ENCODE measurements at places on chromosomes 13 and 19.
A peak's percentile ranks its signal among the peaks of the same experiment; 100 is the strongest.

DNA sequence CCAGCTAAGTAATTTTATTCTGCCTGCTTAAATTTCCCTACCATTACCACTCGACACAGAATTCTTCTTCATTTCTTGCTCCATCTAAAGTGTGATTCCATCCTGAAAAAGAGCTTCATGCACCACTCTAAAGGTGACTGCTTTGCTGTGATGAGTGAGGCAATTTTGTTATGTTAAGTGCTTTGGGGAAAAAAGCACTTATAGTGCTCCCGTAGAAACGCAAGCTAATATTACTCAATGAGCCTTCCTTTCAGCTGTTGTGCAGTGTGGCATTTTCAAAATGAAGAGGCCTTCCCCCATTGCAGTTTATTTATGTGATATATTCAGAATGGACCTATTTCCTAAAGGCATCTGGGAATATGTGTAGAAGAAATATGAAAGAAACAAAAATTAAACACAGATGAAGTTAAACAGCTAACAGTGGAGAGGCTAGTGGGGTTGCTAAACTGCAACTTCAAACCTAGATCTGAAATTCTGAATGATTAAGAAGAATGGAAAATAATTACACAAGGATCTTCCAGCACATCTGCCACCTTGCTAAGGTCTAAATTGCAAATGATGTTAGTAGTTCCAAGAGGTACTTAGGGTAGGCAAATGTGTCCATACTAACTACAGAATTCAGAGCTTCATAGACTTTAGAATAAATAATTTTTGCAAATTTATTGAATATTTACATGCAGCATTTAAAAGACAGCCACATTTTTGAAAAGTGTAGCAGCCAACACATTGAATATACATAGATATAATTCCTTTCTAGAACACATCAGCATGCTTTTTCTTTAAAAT, 211.7 kb downstream of the DCT start:
- DNase-seq: no peak

DNA sequence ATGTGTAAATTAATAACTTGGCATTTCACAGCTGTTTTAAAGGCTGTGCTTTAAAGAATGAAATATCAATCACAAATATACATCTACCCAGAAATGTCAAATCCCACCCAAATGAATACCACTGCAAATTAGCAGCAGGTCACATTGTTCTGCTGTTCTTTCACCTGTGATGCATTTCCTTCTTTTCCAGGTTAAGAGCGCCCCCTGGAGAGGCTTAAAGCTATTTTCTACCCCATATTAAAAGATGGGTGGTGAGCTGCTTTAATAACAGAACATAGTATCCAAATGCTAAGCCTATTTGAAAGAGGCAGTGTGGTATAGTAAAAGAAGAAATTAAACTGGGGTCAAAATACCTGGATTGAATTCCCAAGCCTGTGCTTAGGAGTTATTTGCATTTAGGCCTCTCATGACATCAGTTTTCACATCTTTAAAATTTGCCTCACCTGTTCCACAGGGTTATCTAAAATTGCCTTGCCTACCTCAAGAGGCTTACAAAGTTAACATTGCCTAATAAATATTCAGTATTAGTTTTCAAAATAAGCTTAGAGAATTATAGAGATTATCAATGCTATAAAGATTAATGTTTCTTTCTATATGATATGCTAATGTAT, 396.9 kb upstream of the SLITRK5 start:
- peak; percentile 49 for DNase-seq

DNA sequence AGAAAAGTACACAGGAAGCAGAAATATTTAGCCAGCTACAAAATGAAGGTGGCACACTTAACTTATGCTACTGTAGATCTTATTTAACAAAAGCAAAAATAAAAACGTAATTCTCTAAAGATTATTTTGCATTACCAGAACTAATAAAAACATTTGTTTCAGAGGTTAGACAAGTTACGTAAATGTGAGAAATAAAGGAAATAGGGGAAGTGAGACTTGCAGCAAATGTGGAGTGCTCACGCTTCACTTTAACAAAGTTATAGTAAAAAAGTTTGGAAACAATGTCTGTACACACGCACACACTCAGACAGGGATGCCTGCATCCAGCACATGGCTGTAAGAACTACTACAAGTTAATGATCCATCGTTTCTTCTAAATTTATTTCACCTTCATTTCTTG, 83.7 kb downstream of the NALCN start:
- DNase-seq: no peak

DNA sequence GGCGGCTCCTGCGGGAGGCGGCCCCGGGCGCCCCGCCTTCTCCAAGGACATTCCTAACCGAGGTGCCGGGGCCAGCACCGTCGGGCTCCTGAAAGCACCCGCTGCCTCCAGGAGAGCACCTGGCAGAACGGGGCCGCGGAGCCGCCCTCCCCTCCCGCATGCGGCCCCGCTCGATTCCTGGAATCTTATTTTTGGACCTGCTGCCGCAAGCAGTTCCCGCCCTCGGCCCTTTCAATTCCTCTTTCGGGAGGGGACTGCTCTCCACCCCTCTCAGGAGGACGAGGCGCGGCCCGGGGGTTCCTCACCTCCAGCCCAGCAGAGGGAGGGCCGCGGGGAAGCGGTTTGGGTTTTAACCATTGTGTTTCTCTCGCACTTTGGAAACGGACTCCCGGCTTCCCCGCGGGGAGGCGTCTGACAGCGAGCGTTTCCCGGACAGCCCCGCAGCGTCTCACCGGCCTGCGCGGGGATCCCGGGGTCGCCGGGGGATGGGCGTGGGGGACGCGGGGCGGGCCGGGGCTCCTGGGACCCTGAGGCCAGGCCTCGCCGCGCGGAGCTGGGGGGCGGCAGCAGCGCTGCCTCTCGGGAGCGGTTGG, 849 bp downstream of the GAS6 start:
- DNase-seq: no peak

GRCh38 chr13:30159446-30159839, 147.9 kb downstream of the KATNAL1 start:
- peak; percentile 82 for DNase-seq

GRCh38 chr19:10450853-10451609, 30.7 kb downstream of the PDE4A start:
- no peak for DNase-seq

DNA sequence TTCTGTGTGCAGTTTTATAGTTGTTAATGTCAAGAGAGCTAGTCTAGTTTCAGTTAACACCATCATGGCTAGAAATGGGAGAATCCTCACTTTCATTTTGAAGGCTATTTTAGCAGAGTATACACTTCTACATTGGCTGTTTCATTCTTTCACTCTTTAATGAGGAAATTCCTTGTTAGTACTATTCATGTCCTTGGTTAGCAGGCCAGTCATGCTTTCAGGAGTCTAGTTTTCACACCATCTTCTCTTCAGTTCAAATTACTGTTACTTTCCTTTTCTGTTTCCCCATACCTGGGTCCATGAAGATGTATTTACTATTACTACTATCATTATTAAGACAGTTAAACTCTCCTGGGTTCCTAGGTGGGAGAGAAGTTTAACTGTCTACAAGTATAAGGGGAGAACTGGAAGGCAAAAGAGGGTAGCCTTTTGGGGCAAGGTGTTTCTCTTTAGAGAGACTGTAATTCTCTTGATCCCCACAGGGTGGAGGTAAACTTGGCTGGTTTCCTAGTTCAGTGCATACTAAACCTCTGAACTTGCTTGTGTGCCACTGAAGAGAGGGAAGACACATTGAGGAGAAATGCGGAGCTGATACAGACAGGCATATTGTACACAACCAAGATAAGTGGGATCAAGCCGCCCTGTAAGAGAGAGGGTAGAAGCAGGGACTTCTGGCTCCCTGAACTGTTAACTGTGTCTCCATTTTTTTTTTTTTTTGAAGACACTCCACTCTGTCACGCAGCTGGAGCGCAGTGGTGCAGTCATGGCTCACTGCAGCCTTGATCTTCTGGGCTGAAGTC, 41.3 kb upstream of the IGFL4 start:
- DNase-seq: peak; percentile 39

- no peak for DNase-seq
Observed at GRCh38 chr13:40398065-40398464, 268.4 kb downstream of the FOXO1 start.

GRCh38 chr19:47309038-47309437, 623 bp upstream of the C5AR1 start:
- no peak for DNase-seq

DNA sequence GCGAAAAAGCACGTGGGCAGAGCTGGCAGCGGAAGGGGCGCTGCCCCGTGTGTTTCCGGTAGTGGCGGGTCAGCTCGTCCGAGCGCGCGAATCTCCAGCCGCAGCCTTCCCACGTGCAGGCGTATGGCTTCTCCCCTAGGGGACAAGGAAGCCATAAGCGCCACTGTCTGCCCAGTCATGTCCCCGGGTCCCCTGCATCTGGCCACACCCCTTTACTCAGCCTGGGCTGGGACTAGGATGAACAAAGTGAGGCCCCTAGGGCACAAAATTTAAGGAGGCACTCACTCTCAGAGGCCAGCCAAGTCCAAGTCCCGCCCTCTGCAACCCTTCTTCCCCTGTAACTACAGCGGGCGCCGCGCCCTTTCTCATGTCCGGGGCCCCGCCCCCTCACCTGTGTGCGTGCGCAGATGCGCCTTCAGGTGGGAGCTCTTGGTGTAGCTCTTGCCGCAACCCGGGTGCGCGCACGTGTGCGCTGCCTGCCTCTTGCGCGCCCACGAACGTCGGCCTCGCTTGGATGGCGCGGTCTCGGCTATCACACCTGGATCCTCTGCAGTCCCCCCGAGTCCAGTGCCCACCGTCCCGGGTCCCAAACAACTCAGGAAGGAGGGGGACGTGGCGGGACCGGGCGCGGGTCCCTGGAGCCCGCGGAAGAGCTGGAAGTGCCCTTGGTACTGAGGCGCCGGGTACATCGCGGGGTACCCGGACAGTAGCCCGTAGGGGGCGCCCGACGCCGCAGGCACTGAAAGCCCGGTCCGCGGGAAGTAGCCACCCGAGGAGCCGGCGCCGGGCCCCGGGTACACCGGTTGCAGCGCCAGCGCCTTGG, 1.9 kb downstream of the KLF1 start:
- DNase-seq: no peak

- no peak for DNase-seq
Observed at GRCh38 chr19:45172611-45173208, 5.3 kb downstream of the TRAPPC6A start.

DNA sequence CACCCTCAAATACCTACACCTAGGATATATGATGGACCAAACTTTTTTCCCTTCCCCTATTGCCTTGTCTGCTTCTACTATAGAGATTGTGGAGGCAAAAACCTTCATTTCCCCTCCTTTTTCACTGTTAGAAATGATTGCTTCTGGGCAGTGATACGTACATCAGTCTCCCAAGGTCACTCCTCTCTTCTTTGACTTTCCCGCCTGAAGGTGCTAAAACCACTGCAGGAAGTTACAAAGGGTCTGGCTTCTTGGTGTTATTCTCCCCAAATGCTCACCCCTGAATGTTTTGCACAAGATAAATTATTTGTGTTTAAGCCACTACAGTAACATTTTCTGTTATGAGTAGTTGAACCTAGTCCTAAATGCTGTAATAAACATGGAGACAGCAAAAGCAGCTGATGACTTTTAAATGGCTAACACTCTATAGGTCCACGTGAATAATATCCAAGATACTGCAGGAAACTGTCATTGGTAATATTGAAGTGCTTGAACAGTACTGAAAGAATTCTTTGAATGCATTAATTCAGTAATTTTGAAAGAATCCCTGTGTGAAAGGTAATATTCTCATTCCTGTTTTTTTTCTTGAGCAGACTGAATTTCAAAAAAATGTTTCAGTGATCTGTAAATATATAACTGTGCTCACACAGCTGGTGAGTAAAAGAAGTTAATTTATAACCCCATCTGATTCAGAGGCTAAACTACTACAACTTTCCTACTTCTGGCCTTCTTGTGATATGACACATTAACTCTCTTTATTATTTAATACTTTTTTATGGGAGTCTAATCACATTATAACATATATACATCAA, 865.1 kb downstream of the EFNB2 start:
- no peak for DNase-seq

GRCh38 chr13:49532593-49532992, 36.8 kb downstream of the PHF11 start:
- DNase-seq: no peak

DNA sequence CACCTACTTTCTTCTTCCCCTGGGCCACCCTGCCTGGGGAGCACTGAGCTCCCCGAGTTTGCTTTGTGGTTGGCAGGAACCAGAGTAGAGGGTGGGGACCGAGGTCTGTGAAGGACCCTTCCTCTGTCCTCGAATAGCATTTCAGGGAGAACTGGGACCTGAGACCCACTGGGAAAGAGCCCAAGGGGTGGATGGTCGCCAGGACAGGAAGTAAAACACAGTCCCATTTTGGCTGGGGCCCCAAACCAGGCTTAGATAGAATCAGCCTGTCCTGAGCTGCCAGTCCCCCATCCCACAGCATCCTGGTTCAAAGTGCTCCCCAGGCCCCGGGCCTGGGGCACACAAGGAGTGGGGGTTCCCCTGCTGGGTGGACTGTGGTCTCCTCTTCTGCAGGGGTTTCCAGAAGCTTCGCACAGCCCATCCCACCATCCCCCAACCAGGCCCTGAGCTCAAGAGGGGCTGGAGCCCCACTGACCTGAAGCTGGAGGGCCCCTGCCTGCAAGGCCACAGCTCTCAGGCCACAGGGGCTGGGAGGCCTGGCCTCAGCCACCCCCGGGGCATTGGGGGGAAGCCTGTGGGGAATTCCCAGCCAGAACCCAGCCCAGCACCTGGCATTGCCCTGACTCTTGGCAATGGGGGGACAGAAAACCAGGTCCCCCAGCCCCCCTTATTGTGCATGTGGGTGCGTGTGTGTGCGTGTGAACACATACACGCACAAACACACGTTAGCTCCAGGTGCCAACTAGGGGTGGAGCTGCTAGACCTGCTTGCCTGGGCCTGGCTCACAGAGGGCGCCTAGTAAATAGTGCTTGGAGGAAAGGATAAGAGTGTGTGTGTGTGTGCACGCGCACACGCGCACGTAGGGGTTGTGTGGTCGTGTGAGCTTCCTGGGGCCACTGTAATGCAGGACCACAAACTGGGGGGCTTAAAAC, 995 bp upstream of the MKNK2 start:
- DNase-seq: no peak

DNA sequence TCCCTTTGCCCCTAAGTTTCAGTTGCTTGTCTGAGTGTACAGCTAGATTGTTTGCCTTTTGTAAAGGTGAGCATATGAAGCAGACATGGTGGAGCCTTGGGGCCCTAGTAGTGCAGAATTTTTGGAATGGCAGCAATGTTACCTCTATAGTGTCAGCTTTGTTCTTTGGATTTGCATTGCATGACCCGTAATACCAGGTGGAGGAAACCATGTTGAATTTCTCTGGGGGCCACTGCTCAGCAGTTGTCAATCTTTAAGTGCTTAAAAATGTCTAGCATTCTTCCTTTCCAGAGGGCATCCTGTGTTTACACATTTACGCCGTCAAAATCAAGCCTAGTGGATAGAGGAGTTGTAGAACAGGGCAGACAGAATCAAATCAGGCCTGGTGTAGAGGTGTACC, 303.3 kb downstream of the ATP8A2 start:
- no peak for DNase-seq

- no peak for DNase-seq
Observed at GRCh38 chr13:64075543-64076271, 2660.1 kb upstream of the PCDH20 start.

DNA sequence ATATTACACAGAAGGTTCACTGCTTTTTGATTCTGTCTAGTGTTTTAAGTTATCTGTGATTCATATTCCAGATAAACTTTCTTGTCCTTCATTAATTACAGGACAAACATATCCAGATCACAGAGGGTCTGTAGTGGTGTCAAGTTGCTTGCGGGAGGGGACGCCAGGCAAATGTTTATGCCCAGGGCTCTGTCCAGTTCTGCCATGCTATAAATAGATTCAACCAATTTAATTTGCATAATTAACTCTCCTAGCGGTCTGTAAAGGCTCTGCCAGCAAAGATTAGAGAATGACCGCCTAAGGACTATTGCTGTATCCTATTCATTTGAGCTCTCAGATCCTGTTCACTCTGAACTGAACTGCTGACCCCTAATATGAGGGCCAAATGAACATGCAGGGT, 59.7 kb upstream of the TRPC4 start:
- no peak for DNase-seq
